ENCODE measurements at places on chromosomes 11 and 22. TPM values are rescaled to one million over a fixed set of nuclear protein-coding genes. Genes with fewer than 3 reads are reported as not detected.

- H3K36me3 ChIP-seq = no peaks in the 10 kb centered on the region
- H3K27me3 ChIP-seq = no peaks in the 10 kb centered on the region
- no peak overlapping the region for H3K4me3 ChIP-seq
- no peaks in the 10 kb centered on the region for H3K4me1 ChIP-seq
Measured at GRCh38 chr11:105821372-105821771, 200.7 kb downstream of the MSANTD4 start.

DNA sequence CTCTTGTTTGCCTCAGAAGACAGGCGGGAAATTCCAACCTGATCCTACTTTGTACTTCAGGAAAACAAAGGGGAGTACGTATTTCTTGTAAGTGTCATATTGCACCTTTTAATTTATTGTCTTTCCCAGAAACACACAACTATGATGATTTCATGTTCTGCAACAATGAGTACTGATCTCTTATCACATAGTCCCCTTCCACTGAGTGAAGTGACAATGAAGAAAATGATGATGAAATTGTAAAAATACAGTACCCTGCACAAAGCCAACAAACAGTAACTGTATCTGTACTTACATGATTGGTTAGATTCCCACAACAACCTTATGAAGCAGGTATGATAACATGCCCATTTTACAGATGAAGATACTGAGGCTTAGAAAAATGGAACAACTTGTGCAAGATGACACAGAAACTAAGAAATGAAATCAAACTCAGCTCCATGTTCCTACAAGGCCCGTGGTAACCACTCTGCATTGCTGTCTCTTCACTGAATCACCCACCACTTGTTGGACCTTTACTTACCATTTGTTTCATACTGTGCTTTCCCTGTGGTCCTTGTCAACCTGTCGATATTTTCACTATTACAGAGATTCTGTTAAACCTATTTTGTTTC lies 37.5 kb downstream of the SLC1A2 start:
- H3K36me3 ChIP-seq = no peaks in the 10 kb centered on the region
- H3K4me1 ChIP-seq = no peaks in the 10 kb centered on the region
- H3K27me3 ChIP-seq = no peaks in the 10 kb centered on the region
- DNase-seq = no peak
- H3K27ac ChIP-seq = no peak overlapping the region

DNA sequence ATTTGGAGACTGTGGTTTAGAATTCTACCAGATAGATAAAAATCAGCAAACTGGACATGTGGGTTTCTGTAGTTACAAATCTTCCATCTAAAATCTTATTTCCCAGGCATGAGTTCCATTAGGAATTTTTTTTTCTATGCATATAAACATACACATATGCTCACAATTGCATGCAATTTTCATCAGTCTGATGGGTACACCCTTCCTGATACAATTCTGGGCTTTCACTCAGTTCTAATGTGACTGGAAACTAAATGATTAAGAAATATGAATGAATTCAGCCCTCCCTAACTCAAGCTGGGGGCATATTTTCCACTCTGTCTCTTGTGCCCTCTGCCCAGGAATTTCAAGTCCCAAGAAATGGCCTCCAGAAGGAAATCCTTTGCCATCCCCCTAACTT lies 187.1 kb downstream of the SNX19 start:
- H3K4me1 ChIP-seq = peaks cover 4% of the 10 kb centered on the region
- H3K36me3 ChIP-seq = no peaks in the 10 kb centered on the region
- no peak overlapping the region for H3K4me3 ChIP-seq

Gene CEND1
- not detected for total RNA-seq

Gene SAA4
- not detected for total RNA-seq

Gene NAALAD2
- total RNA-seq = 0.86 TPM

Measured in lung (tissue), 17 donors.